ENCODE measurements at places on chromosomes 5 and 9.

GRCh38 chr9:79939819-79940218, 368.1 kb downstream of the TLE4 start:
- DNase-seq, result no peak

DNA sequence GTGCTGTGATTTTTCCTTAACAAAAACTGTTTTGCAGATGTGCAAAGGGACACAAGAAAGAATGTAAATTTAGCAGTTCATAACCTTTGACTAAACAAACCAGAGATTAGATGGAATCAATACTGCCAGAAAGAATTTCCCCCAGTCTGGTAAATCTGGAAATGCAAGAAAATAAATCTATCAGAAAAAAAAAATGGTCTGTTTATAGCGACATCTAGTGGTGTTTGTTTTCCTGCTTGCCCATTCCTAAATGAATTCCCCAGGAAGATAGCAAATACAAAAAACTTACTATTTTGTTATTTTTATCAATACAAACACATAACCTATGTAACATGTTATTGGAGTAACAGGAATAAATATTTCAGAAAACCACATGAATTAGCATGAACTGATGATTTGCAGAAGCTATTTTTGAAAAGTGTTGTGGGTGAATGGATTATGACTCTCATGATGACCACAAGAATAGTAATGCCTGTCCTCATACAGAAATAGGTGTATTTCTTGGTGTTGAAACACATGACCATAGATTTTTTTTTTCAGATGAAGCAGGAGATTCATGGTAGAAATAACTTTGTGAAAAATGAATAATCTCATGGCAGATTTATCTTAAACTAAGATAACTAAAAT, 1703.8 kb downstream of the MAT2B start:
- DNase-seq, result no peak

- DNase-seq, result no peak
These were observed 121.6 kb upstream of the TARS1 start for GRCh38 chr5:33319151-33319550.

GRCh38 chr9:121650217-121651007, 1.0 kb upstream of the DAB2IP start:
- DNase-seq, result peak; percentile 52

DNA sequence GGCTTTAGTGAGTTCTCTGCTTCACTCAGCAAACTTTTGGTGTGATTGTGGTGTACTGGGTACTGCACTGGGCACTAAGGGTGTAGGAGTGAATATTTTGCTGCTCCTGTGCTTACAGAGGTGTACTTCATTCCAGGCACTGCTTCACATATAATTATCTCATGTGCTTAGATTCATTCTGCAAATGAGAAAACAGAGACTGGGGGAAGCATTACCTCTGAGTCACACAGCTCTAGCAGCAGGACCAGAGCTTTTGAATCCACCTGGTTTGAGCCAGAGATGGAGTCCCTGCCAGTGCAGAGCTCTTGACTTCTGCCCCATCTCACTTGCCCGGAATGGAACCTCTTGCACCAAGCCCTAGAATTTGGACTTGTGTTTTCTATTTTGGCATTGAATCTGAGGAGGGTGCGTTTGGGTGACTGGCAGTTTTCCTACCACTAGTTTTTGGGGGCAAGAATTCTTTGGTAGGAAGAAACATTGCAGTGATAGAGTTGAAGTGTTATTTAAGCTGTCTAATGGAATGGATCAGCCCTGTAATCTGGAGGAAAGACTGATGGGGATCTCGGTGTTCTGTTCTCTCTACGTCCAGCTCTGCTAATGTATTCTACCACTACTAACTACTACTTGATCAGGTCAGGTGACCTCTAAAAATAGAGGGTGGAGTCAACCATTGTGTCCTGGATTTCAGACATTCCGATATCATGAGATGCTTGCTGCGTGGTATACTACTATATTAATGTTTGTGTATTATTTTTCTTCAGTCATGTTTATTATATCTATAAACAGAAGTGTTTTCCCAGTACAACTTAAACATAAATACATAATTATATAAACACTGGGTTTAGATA, 2.5 kb downstream of the ARHGAP26 start:
- DNase-seq, result no peak

DNA sequence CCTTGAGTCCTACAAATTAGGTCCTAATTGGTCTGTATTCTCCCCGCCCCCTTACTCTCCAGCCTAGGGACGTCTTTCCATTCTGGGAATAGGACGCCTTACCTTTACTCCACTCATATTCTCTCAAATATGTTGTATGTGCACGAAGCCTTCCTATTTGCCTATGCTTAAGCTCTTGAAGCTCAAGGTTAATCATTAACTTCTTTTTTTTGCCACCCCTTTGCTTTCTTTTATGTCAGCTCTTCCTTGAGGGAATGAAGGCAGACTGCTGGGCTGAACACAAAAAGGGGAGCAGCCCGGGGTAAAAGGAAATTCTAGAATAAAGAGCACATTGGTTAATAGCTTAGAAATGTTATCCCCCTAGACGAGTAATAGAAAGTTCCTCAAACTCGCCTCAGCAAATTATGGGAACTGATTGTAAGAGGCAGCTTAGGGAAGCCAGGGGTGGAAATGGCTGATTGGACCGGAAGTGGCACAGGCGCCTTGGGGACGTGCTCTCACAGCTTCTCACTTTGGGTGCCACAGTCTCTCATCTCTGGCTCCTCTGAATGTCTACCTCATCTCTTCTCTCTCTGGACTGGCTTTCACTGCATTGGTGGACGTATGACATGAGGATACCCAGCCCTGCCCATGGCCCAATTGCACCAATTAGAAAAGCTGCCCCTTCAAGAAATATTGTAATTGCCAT, 122.3 kb upstream of the IL12B start:
- no peak for DNase-seq

DNA sequence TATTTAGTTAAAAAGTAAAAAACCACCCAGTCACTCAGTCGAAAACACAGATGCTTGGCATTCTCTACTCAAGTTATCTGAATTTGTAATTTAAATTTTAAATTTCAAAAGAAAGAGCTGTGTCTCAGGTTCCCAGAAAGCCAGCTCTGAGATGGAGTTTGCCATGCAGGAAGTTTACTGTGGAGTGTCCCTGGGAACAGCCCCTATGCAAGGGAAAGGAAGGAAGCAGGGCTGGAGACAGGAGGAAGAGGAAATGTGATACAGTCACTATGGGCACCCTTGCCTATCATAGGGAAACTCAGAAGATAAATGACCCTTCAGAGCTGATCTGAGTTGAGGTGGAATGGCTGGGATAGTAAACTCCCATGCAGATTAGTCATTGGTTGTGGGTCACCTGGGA, 408.8 kb upstream of the ACTBL2 start:
- DNase-seq, result peak; percentile 48

DNA sequence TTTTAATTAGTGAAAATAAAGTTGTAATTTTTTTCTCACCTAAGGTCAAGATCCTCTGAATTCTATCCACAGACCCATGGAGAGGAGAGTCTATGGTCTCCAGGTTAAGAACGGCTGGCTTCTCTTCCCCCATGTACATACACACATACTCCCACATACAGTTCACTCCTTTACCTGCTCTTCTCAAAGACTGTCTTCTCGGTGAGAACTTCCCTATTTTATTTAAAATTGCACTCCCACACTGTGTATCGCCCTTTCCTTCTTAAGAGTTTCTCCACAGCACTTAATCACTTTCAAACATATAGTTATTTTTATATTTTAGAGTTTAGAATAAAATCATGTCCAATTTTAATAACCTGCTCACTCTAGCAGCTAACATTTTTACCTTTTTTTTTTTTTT, 3.6 kb upstream of the JADE2 start:
- DNase-seq, result no peak

DNA sequence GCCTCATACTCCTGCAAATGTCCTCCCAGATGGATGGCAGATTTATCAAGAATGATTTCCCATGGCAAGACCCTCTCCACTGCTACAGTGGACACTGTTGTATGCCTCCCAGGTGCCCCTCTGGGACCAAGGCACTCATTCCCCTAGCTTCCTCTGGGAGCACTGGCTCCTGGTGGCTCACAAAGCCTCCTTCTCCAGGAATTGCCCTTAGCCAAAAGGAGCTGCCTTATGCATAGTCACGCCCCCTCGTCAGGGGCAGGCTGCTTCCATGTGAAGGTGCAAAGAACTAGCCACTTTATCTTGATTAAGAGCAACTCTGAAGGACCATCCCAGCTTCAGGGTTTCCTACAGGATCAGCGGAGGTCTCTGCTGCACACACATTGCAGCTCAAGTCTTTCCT, 358.1 kb downstream of the CDK5RAP2 start:
- DNase-seq, result no peak

- no peak for DNase-seq
These were observed 140.5 kb downstream of the DIRAS2 start for GRCh38 chr9:90502134-90502533.

- no peak for DNase-seq
These were observed 629.6 kb upstream of the DMAC1 start for GRCh38 chr9:8429157-8429556.

GRCh38 chr9:15304632-15305031, 2.4 kb downstream of the TTC39B start:
- no peak for DNase-seq

DNA sequence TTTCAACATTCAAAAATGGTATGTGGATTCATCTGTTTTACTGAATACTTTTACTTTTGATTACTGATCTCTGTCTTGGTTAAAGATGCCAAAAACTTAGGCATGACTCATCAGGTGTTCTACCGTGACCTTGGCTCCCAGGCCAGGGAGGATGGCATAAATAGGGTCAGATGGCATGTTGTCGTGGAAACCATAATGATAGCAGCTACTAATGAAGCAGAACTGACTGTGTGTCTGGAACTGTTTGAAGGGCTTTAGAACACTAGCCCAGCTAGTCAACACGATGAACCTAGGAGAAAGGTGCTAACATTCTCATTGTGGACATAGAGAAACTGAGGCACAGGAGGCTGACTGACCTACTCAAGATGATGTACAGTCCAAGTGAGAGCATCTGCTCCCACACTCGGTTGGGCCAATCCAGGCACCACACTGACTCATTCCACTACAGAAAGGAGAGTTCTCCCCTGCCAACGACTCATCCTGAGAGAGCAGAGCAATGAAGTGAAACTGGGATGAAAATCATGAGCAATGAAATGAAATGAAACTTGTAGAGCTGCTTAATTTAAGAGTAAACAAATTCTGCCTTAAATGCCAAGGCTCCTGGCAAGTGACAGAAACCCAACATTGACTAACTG, 116.0 kb downstream of the TENT4A start:
- DNase-seq, result no peak

- DNase-seq, result no peak
These were observed 1731.9 kb upstream of the CDH9 start for GRCh38 chr5:28770307-28770706.

DNA sequence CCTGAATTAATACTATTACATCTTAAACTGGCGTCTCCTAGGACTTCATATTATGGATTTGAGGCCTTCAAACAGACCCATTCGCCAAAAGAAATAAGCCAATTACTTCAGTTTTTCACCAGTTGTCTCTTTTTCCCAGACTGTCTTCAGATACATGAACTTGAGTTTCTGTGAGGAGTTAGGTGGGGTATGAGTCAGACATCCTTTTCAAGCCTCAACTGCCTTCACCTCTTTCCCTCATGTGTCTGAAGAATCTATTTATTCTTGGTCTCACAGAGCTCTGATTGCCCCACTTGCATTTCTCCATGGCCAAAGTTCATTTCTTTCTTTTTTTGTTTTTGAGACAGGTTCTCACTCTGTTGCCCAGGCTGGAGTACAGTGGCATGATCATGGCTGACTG, 12.5 kb downstream of the WNT8A start:
- no peak for DNase-seq

DNA sequence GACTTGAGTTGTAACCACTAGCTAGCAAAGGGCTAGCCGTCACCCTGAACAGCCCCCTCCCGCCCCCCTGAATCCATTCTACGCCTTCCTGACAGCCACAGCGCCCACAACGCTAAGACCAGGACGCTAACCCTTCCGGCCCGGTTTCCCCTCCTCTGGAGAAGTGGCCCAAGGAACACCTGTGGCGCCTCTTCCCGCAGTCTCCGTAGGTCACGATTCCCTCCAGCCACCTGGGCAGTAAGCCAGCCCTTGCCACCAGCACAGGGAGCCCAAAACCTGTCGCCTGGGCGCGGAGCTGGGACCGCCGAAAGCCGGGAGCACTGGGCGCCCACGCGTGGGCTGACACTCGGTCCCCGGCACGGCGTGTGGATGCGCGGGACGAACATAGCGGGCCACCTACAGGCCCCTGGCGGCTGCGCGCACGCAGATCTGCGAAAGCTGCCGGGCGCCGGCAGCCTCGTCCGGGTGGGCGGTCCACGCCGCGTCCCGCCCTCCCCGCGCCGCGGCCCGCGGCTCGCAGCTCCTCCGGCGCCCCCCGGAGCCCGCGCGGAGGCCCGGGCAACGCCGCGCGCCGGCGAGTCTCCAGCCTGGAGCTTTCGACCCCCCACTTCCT, 596 bp downstream of the IRF1 start:
- DNase-seq, result no peak

DNA sequence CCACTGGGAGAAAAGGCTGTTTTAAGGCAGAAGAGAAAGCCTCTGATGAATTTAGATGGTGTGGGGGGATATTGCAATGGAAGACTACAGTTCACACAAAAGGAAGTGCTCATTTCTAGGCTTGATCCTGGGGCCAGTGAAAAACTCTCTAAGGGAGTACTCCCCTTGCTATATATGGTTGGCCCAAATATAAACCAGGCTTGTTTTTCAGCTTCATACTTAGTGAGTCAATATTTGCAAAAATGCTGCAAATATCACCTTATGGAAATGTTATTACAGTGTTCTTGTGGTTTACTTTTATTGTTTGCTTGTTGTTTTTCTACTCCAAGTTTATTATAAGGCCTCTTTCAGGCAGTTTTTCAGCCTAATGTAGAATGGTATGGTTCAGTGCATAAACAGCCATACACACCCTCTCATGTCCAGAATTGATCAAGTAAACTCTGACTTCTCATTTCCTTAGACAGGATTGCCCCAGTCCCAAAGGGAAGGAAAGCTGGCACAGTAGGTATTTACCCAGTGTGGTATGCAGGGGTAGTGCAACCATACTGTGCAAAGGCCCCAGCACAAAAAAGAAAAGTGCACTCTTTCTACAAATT, 115.1 kb downstream of the FEM1C start:
- no peak for DNase-seq

DNA sequence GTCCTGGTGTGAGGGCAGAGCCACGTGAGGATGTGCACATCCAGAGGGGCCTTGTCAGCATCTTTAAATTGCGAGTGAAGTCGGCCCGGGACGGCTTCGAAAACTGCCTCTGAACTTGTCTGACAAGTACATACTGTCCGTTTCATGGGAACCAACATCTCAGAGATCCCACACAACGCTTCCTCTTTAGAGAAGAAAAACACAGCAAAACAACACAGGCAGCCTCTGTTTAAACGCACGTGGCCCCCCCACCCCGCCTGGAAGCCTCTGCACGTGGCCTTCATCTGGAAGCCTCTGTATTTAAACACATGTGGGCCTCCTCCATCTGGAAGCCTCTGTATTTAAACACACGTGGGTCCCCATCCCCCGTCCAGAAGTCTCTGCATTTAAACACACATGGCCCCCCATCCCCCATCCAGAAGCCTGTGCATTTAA, 29.2 kb downstream of the CEP72 start:
- DNase-seq, result no peak

DNA sequence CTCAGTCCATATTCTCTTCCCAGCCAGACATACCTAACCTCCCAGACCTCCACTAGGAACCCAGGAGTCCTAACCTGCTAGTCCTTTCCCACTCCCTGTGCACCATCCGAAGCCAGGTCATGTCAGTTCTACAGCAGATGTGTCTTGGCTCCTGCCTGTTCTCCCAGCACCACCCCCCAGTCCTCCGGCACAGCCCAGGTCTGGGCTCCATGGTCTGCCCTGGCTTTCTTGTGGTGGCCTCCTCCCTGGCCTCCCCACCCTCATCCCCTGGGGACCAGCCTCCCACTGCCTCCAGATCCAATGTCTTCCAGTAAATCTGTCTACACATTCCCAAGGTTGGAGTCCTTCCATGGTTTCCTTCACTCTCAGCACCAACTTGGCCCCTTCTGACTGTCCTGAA, 20.0 kb downstream of the KCNIP1 start:
- DNase-seq, result no peak
